ENCODE measurements at places on chromosomes 6 and 20. TPM values are rescaled to one million over a fixed set of nuclear protein-coding genes. Genes with fewer than 3 reads are reported as not detected.

The WFDC5 gene
- not detected for total RNA-seq

The KHDRBS2 gene
- total RNA-seq = not detected

The PHACTR1 gene
- 124 TPM for total RNA-seq

The MYLK2 gene
- total RNA-seq = 0.10 TPM

The TTLL9 gene
- not detected for total RNA-seq

The MAP3K5 gene
- total RNA-seq = 38.5 TPM

The CLDN20 gene
- total RNA-seq = not detected

The RIMS4 gene
- 0.12 TPM for total RNA-seq

The ARFGEF3 gene
- total RNA-seq = 2.3 TPM

The SLC26A8 gene
- not detected for total RNA-seq

- peak; percentile 88 for DNase-seq
These were observed 348 bp upstream of the AFDN start for GRCh38 chr6:167826230-167826895.

GRCh38 chr6:140101818-140102217 lies 727.4 kb upstream of the CITED2 start:
- no peak for DNase-seq

DNA sequence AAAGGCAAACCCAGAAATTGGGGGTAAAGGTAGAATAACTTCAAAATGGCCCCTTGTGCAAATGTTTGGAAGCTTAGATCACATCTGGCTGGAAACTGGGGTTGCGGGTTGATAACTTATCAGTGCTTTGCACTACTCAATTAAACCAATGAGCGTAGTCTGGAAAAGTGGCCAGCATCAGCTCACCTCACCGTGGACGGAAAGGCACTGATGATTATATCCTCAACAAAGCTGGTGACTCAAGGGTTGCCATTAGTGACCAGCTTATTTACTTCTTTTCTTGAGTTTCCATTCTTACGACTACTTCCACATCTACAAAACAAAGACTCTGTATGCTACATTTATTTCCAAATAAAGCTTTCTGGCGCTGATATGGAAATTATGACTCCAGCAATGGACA lies 198.5 kb upstream of the HEY2 start:
- DNase-seq = no peak

DNA sequence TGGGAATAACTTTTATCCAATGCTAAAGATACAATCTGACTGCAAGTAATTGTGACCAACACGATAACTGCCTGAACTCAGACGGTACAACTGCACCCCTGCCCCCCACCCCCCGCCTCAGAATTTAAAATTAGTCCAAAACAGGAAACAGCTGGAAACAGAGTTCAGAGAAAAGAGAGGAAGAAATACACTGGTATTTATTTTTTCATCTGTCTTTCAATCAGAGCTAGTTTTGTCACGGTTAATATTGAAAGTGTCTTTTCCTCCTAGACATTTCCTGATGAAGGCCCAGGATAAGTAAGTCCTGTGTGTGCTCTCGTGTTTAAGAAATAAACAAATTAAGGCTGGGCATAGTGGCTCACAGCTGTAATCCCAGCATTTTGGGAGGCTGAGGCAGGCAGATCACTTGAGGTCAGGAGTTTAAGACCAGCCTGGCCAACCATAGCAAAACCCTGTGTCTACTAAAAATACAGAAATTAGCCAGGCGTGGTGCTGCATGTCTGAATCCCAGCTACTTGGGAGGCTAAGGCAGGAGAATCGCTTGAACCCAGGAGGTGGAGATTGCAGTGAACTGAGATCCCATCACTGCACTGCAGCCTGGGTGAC lies 21.5 kb downstream of the ACSS1 start:
- DNase-seq = no peak

- no peak for DNase-seq
These were observed 670.0 kb downstream of the DHX35 start for GRCh38 chr20:39632176-39632575.

GRCh38 chr6:127857051-127857637 lies 43.7 kb downstream of the THEMIS start:
- DNase-seq = no peak

DNA sequence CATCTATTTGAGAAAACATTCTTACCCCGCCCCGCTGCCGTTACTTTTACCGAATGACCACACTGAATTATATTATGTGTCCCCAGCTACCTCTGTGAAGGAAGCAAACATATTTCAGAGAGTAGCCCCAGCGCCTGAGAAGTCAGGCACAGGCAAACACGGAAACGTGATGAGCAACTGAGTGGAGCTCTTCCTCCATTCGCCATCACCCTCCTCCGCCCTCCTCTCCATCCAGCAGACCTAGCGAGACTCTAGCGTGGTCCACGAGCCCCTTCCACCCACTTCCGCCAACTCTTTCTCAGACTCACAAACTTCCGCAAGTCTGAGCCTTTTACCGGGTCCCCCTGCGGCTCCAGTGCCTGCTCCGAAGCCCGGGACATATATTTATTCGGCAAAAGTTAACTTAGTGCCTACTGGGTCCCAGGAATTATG lies 582 bp downstream of the SNRPB start:
- peak; percentile 41 for DNase-seq

GRCh38 chr6:23654745-23655144 lies 471.3 kb upstream of the NRSN1 start:
- DNase-seq = no peak

DNA sequence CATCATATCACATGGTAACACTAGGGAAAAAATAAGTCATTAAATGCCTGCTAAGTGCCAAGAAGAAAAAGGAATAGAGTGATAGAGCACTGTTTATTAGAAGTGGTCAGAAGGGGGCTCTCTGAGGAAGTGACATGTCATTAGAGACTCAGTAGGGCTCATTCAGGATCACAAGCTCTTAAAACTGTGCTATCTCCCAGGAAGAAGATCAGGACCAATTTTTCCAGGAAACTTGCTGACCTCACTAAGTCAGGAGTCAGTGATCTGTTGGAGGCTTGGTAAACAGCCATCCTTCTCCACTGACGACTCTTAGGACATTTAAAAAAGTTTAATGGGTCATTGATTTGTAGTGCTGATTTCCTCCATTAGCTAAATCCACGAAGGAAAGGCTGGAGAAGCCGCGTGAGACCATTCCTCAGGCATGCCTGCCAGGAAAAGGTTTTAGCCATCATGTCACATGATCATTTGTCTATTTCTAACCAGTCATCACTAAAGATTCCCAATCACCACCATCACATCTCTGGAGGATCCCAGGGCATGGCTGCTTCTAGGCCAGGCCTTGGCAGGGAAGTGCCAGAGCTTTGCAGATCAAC lies 5.9 kb upstream of the PTPN1 start:
- DNase-seq = no peak

DNA sequence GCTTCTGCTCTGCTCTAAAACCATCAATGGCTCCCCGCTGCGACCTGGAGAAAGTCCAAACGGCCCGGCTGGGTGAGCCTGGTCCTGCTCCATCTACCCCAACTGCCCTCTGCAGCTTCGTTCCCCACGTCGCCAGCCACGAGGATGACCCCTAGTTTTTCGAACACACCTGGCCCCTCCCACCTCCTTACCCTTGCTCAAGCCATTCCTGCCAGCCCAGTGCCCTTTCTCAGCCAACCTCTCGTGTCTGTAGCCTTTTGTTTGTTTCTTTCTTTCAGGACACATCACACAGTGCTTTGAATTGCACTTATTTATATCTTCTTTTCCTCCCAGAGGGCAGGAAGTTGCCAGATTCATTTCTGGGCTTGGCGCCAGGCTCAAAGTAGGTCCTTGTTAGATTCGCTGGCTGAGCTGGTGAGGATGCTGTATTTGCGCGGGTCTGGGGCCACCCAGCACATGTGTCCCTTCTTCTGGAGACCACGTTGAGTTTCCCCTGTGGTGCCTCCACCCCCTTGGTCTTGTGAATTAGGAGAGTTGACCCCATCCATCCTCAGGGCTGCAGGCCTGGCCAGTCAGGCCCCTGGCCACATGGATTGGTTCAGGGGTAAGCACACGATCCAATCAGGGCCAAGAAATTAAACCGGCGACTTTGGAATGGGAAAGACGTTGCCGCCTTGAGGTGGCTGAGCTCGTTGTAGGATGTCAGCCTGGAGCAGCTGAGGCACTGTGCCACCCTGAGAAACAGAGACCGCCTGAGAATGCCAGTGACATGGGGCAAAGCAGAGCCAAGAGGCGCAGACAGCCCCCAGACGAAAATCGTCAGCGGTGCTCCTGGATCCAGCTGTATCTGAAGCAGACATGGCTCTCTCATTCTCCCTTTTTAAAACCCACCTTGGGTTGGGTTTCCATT lies 156.0 kb downstream of the CEBPB start:
- DNase-seq = peak; percentile 91

- no peak for DNase-seq
These were observed 100.9 kb upstream of the TCF21 start for GRCh38 chr6:133787859-133788505.

GRCh38 chr20:10985536-10985935 lies 311.7 kb upstream of the JAG1 start:
- DNase-seq = no peak

DNA sequence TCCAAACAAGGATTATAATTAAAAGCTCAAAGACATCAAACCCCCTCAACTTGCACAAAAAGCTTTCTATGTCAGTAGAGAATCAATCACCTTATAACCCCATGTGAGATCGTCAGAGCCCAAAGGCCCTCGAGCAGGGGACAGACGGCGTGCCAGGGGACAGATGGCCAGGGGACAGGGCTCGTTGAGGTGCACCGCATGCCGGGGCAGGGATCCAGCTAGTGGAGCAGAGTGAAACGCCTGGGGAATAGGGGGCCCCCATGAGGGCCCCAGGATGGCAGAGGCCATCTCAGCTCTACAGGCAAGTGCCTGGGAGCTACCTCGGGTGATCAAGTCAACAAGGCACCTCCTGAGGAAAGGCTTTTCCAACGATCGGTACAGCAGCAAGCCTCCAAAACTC lies 28.6 kb downstream of the DIDO1 start:
- no peak for DNase-seq

DNA sequence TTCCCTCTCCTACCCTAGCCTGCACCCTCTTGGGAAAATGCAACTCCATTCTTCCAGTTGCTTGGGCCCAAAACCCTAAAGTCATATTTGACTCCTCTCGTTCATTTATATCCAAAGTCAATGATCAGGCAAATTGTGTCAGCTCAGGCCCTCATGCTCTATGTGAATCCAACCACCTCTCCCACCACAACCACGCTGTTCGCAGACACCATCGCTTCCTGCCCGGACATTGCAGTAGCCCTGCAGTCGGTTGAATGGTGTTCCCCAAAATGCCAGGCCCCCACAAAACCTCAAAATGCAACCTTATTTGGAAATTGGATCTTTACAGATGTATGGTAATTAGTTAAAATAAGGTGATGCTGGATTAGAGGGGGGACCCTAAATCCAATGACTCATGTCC lies 98.3 kb downstream of the PREX1 start:
- no peak for DNase-seq

GRCh38 chr20:44395461-44396340 lies 40.2 kb downstream of the HNF4A start:
- no peak for DNase-seq

DNA sequence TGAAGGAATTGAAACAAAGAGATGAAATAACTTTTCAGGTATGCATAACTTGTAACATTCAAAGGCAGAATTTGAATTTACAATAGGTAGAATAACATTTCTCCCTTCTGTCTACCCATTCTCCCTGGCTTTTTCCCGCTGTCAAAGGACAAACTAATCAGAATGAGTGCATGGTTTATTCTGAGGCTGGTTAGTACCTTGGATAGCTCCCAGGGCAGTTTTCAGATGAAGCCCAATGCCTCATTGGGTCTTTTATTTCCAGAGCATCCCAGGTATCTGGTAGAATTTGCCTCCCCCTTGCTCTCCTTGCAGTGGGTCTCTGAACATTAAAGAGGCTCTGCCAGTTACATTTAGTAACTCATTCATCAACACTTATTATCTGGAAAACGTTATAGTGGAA lies 665.5 kb downstream of the BCKDHB start:
- no peak for DNase-seq

DNA sequence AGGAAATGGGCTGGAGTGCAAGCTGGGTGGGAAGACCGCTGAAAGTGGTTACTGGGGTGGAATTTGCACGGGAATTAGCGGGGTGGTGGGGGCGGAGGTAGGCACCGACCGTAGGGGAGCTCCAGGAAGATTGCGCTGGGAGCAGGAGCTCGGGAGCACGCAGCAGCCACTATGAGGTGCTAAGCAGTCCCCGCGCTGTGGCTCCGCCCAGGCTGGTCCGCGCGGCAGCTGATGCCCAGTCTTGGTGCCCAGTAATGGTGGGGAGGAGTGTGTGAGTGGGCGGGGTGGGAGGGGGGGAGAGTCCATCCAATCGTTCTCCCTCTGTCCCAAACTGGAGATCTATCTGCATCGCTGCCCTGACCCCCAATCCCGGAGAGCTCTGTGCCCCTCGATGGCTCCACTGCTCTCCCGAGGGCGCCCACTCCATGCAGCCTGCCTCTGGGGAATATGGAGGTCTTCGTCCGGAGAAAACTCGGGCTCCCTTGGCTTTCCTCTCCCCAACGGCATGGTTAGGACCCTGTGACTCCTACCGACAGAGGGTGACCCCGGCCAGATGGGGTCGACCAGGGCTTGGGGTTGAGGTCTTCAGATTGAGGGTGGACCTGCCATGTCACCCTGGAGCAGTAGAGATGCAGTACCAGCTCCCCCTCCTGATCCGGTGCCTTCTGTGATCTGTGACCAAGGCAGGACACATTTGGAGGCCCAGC lies 5.3 kb downstream of the TP53TG5 start:
- DNase-seq = peak; percentile 66

DNA sequence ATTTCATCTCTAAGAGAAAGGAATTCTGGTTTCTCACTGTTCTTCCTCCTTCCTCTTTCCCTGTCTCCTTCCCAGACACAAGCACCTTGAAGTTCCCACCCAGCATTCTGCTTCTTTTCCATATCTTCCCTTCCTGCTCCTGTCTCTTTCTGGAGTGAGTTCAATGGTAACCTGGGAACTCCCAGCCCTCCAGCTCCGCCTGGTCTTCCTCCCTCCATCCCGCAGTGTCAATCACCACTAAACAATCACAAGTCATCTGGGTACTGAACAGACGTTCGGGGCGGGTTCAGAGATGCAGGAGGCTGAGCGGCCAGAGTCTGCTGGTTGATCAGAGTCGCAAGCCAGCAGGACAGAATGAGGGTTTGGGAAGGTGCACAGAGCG lies 7.7 kb downstream of the TTBK1 start:
- no peak for DNase-seq

DNA sequence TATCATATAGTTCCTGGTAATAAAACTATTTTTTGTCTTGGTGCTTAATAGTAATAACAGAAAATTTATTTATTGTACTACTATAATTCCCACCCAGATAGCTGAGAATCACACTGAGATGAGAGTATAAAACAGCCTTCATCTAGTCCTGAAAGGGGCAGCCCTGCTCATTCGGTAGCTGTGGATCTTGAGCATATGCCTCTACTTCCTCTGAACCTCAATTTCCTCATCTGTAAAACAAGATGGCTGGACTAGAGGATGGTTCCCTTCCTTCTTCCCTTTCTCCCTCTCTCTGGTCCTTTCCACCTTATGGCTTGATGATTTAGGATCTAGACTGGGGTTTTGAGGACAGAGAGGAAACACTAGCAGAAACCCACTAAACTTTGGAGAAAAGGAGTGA lies 15.0 kb downstream of the FKBP5 start:
- no peak for DNase-seq

GRCh38 chr6:356828-357251 lies 34.7 kb upstream of the IRF4 start:
- peak; percentile 73 for DNase-seq

Data from left ventricle myocardium superior (tissue), 1 donor.